ENCODE measurements at places on chromosomes 1 and 21.

- no peak for DNase-seq
Measured at GRCh38 chr1:222370081-222370912, 177.6 kb downstream of the HHIPL2 start.

DNA sequence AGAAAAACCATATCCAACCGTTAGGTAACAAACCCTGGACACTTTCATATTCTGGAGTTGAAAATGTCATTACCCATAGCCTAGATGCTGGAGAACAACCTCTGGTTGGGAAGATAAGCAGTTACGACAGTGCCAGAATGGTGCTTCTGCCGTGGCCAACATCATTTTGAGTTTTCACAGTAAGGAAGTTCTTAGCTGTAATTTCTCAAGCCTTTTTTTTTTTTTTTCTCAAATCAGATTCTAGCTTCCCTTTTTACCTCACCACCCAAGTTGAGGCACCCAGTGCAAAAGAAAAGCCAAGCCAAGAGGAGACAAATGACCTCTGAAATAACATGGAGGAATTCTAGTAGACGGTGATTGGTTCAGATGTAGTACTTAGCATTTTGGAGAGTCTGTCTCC lies 21.8 kb downstream of the PPT1 start:
- no peak for DNase-seq

DNA sequence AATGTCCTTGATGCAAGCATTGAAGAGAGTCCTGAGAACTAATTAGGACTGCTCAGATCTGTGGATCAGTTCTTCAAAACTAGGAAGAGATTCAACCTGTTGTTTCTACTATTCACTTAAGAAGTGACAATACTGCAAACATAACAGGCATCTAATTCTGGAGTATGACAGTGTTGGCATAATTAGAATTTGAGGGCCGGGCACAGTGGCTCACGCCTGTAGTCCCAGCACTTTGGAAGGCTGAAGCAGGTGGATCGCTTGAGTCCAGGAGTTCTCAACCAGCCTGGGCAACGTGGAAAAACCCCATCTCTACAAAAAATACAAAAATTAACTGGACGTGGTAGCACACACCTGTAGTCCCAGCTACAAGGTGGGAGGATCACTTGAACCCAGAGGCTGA lies 8.0 kb upstream of the FOXJ3 start:
- no peak for DNase-seq

- DNase-seq, result no peak
Measured at GRCh38 chr1:18037651-18038050, 69.9 kb upstream of the IGSF21 start.

DNA sequence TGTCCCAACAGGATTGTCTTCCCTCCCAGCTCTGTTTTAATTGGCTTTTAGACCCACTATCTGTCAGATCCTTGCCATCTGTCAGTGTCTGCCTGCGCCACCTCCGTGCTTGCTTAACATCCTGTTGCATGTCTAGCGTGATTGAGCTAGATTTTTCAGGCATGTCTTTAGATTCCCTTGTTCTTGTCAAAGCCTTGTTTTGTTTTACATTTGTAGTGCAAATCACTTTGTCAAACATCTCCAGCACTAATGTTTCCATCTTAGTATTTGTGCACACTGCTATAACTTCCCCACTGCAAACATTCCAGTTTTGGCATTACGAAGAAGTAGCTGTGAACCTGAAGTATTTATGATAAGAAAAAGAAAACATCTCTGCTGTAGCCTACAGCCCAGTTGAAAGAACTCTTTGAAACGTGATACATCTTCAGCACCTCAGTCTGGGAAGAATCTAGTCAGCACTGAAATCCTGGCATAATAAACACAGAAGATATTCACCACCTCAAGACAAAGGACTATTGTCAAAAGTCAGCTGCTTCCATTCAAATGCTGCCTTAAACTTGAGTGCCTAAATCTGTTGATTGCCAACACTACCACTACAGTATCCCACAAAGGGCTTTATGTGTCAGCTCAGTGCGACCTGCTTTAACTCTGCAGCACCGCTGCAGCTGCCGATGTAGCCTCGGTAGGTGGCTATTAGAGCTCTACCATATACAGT lies 105.0 kb downstream of the FNBP1L start:
- no peak for DNase-seq

GRCh38 chr1:79646880-79647279 lies 640.4 kb upstream of the ADGRL4 start:
- DNase-seq, result no peak

DNA sequence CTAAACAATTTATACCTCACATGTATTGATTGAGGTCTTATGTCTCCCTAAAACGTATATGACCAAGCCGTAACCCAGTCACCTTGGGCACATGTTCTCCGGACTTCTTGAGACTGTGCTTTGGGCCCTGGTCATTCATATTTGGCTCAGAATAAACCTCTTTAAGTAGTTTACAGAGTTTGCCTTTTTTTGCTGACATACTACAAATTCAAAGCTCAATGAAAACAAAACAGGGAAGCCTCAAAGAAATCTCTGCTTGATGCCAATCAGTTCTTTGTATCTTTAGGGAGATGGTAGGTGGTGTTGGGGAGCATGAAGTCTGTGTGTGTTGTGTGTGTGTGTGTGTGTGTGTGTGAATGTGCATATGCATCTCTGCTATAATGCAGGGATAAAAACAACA lies 247.0 kb downstream of the KCNJ6 start:
- DNase-seq, result no peak

- no peak for DNase-seq
Measured at GRCh38 chr21:17195976-17196375, 316.9 kb upstream of the CXADR start.

GRCh38 chr21:45506241-45506817 lies 35.9 kb downstream of the SLC19A1 start:
- no peak for DNase-seq

DNA sequence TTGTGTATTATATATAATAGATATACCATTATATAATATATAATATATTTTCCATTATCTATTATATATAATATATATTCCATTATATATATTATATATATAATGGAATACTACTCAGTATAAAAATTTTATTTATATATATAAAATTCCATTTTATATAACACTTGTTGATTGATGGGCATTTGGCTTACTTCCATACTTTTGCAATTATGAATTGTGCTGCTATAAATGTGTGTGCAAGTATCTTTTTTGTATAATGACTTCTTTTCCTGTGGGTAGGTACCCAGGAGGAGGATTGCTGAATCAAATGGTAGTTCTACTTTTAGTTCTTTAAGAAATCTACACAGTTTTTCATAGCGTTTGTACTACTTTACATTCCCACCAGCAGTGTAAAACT lies 1211.1 kb downstream of the NCAM2 start:
- no peak for DNase-seq

DNA sequence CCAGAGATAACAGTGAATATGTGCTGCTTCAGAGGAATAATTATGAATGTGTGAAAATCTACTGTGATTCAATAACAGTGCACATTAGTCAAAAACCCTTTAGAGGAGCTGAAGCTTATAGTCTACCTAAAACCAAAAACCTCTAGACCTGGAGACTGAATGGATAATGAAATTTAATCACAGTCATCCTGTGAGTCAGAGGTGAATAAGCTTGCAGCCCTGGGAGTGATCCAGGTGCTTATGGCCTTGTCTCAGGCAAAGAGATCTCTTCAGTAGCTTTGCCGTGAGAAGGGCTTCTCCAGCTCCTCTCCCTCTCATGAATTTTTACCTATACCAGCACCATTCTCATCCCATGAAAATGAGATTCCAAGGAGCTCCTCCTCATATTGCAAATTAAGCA lies 81.3 kb upstream of the RGS4 start:
- DNase-seq, result no peak

GRCh38 chr21:20856926-20857325 lies 141.3 kb upstream of the NCAM2 start:
- DNase-seq, result no peak

DNA sequence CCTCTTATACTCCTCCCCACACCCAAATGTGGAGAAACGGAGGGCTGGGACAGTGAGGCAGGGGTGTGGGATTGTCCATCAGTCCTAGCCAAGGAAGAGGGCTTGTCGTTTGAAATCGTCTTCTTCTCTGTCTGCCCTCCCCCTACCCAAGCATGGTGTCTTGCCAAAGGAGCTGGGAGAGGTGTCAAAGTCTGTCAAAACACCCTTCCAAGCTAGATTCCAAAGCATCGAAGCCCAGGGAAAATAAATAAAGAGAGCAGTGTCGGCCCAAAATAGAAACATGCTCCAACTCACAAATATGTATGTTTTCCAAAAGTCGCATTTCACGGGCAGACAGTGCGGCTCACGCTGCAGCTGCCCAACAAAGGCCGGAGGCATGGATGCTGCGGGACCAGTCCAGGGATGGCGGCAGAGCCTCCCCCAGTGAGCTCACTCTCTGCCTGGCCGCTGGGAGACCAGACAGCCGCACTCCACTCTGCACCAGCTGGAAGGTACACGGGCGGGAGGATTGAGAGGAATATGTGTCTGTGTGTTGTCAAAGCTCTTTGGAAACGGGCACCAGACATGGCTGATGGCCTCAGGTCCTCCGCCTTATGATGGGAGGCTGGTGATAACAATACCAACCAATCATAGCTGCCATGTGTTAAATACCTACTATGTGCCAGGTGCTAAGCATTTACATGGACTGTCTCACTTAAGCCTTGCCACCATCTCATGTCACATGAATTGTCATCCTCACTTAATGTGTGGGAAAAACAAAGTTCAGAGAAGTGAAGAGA lies 3.9 kb downstream of the DISP3 start:
- DNase-seq, result no peak

DNA sequence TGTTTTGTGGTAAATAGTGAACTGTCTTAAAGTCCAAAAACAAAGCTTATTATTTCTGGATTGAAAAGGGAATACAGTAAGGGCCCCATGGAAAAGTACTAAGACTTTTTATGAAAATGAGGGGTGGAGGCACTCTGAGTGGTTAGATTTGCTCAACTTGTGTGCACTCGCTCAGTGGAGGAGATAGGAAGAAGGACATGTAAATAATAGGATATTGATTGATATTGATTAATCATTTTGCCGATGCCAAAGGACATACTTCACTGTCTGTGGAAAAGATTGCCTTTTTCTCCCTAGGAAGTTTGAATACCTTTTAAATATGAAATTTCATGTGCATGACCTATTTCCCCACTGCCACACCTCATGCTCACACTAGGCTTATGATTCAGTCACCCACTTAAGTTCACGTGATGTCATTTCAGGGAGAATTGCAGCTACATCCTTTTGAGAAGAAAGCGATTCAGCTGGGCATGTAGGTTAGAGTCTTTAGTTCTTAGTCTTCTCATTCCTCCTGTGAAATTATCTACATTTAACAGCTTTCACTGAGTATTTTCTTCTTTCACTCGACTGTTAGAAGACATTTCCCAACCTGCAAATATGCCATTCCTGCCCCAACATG lies 5.0 kb downstream of the MTR start:
- no peak for DNase-seq

GRCh38 chr1:112869895-112870294 lies 86.1 kb downstream of the SLC16A1 start:
- DNase-seq, result no peak

DNA sequence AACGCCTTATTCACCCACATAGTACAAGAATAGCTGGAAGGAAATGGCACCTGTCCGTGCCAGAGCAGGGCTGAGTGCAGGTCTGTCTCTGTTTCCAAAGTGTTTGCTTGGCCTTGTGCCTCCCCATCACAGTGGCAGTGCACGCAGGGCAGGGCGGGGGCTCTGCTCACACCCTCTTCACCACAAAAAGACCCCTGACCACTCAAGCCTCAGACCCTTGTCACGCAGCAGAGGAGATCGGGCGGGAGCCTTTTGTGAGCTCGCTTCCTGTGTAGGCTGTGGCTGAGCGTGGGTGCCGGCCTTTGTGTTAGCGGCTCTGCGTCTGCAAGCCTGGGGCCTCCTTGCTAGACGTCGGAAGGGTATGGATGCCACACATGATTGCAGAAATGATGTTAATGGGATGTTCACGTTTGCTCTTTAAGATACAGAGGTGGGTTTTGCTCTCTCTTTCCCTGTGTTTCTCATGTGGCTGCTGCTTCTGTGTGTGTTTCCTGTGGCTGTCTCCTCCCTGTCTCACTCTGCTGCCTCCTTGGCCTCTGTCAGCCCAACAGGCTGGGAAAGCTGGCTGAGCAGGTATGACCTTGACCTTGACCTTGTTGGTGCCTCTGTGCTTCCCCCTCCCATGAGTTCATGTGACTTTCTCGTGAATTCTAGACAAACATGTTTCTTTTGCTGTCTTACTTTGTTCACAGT lies 45.4 kb downstream of the S100B start:
- peak; percentile 40 for DNase-seq

- no peak for DNase-seq
Measured at GRCh38 chr1:231183639-231184590, 22.1 kb downstream of the TRIM67 start.

GRCh38 chr1:194644528-194644927 lies 1458.1 kb upstream of the B3GALT2 start:
- DNase-seq, result no peak

DNA sequence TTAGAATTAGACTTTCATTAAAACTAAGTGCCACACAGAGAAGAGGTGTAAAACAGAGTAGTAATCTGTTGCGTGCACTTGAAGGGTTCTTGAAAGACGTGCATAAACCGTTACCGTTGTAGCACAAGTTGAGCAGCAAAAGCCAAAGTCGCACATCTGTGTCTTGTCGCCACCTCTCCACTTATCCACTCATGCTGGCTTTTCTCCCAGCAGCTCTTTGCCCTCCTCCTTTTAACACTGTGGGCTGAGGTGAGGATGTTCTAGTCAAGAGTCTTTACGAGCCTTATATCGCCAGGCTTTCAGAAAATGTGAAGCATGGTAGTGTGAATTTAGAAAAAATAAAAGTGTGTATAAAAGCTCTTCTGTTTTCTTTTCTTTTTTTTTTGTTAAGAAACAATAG lies 48.0 kb downstream of the NR5A2 start:
- no peak for DNase-seq

- DNase-seq, result no peak
Measured at GRCh38 chr1:204684206-204684570, 1.4 kb downstream of the LRRN2 start.

- DNase-seq, result no peak
Measured at GRCh38 chr1:162353702-162354101, 23.0 kb downstream of the SPATA46 start.

DNA sequence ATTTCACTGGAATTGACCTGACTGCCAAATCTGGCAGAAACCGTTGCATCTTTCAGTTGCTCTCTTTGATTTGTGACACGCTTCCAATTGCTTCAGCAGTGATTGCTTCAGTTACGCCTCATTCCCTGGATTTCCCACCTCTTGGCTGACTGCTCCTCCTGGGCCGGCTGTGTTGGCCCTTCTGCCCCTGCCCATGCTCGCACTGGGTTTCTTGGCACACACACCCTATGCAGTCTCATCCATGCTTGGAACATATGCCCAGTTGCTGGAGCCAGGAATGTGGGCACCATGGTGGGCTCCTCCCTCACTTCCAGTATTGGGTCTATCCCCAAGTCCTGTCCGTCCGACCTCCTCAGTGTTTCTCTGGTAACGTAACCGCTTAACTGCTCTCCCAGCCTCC lies 2.2 kb upstream of the ZBTB21 start:
- no peak for DNase-seq
